ENCODE measurements at places on chromosomes 7 and 10. TPM values are rescaled to one million over a fixed set of nuclear protein-coding genes. Genes with fewer than 3 reads are reported as not detected.
A peak's percentile ranks its signal among the peaks of the same experiment; 100 is the strongest.

GRCh38 chr7:101680406-101681145 lies 51.5 kb upstream of the MYL10 start:
- no peak for DNase-seq
- H3K4me1 ChIP-seq = no peaks in the 10 kb centered on the region
- H3K27me3 ChIP-seq = peaks cover 2% of the 10 kb centered on the region
- no peak overlapping the region for H3K4me3 ChIP-seq

GRCh38 chr7:69426705-69427104 lies 171.6 kb upstream of the AUTS2 start:
- no peaks in the 10 kb centered on the region for H3K36me3 ChIP-seq
- H3K27me3 ChIP-seq = peaks cover 2% of the 10 kb centered on the region
- peaks cover 10% of the 10 kb centered on the region for H3K4me1 ChIP-seq
- H3K27ac ChIP-seq = no peak overlapping the region

GRCh38 chr7:32147546-32148268 lies 77.5 kb upstream of the PDE1C start:
- no peaks in the 10 kb centered on the region for H3K4me1 ChIP-seq
- H3K4me3 ChIP-seq = no peak overlapping the region
- H3K27me3 ChIP-seq = peaks cover 6% of the 10 kb centered on the region

GRCh38 chr7:26987338-26987737 lies 108.5 kb downstream of the HOXA1 start:
- H3K4me1 ChIP-seq = no peaks in the 10 kb centered on the region
- H3K4me3 ChIP-seq = no peak overlapping the region
- H3K36me3 ChIP-seq = no peaks in the 10 kb centered on the region
- H3K27me3 ChIP-seq = no peaks in the 10 kb centered on the region
- no peak overlapping the region for H3K27ac ChIP-seq
- no peak for DNase-seq

Gene SCIN
- not detected for total RNA-seq

Gene PIP
- total RNA-seq = not detected

GRCh38 chr7:139047970-139048369 lies 12.1 kb upstream of the ZC3HAV1L start:
- H3K36me3 ChIP-seq = peaks cover 7% of the 10 kb centered on the region
- DNase-seq = no peak
- H3K27ac ChIP-seq = no peak overlapping the region

DNA sequence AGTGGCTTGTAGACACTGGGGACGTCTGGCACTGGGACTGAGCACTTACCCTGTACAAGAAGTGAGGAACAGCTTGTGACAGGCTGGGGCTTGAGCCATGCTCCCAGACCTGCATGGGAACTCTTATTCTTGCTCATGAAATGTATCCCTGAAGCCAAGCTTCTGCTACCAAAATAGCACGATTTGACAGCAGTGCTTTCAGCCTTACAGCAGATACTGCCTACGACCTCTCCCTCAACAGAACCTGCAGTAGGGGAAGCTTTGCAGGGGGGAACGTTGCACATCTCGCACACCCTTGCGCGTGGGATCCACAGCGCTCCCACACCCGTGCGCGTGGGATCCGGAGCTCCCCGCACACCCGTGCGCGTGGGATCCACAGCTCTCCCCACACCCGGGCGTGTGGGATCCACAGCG lies 88.0 kb downstream of the CREM start:
- H3K36me3 ChIP-seq = no peaks in the 10 kb centered on the region
- H3K4me1 ChIP-seq = peaks cover 32% of the 10 kb centered on the region
- H3K27ac ChIP-seq = no peak overlapping the region
- no peak for DNase-seq
- H3K4me3 ChIP-seq = no peak overlapping the region

DNA sequence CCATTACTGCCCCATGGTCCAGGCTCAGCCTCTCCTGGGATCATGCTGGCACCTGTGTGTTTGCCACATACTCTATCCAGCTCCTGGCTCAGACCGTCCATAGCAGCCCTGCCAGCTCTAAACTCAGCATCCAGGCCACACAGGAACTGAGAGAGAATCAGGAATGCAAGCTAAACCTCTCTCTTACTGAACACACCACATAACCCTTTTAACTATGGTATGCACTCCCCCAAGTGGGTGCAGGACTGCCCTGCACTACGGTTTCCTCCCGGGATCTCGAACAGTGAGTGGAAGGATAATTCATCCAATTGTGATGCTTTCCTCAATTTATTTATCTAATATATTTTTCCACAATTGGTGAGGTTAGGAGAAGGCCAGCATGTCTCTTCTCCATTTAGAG lies 17.1 kb upstream of the ZNF800 start:
- no peak overlapping the region for H3K4me3 ChIP-seq
- H3K27ac ChIP-seq = no peak overlapping the region
- no peaks in the 10 kb centered on the region for H3K36me3 ChIP-seq
- no peaks in the 10 kb centered on the region for H3K4me1 ChIP-seq

- no peak for DNase-seq
- no peak overlapping the region for H3K4me3 ChIP-seq
- no peaks in the 10 kb centered on the region for H3K27me3 ChIP-seq
- peaks cover 32% of the 10 kb centered on the region for H3K4me1 ChIP-seq
- peaks cover 14% of the 10 kb centered on the region for H3K36me3 ChIP-seq
- H3K27ac ChIP-seq = no peak overlapping the region
These were observed 688.5 kb downstream of the PARD3 start for GRCh38 chr10:34126371-34127151.

DNA sequence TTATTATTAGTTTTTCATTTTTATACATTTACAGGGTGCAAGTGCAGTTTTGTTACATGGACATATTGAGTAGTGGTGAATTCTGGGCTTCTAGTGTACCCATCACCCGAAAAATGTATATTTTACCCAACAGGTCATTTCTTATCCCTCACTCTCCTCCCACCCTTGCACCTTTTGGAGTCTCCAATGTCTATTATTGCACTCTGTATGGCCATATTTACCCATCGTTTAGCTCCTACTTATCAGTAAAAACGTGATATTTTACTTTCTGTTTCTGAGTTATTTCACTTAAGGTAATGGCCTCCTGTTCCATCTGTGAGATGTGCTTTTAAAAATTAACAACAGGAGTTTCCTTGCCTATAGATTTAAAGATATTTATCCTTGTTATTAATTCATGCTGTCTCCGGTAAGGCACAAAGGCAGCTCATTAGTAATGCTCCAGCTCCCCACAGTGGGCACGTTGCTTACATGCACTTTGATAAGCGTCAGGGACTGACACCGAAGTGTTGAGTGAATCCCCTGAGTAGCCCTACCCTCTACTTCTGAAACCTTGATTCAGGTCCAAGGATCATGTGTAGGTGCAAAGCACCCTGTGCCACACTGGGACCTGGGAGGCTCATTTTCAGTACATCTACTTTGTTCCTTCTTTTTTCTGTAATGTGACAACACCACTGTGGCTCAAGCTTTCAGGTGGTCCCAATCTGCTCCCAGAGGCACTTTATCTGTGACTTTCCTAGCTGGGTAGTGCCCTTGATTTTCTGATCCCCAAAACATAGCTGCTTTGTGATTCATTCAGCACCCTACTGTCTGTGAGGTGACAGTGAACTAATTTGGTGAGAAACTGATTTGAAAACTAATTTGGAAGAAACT lies 27.3 kb downstream of the HYAL4 start:
- no peak overlapping the region for H3K4me3 ChIP-seq
- no peaks in the 10 kb centered on the region for H3K27me3 ChIP-seq
- peak; percentile 35 for DNase-seq

- no peak for DNase-seq
- H3K27ac ChIP-seq = peak overlapping the region; percentile 7
- H3K36me3 ChIP-seq = peaks cover 4% of the 10 kb centered on the region
- H3K4me1 ChIP-seq = no peaks in the 10 kb centered on the region
- H3K4me3 ChIP-seq = no peak overlapping the region
These were observed 5.2 kb upstream of the SMKR1 start for GRCh38 chr7:129497156-129497555.

DNA sequence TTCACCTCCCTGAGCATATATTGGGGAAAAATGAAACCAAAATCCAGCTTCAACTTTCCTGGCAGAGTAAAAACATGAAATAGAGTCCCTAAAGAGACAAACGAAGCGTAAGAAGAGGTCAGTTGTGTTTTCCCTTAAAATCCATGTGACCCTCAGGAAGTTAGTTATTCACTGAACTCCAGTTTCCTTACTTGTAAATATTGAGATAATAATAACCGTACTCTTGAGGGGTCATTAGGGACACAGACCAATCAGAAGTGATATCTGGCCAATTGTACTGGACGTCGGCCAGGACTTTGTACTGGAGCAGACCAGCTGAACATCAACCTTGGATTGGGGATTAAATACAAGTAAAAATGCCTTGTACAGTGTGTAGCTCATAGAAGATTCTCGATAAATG lies 167.0 kb downstream of the GATA3 start:
- H3K27me3 ChIP-seq = peaks cover 12% of the 10 kb centered on the region
- H3K36me3 ChIP-seq = no peaks in the 10 kb centered on the region
- H3K4me3 ChIP-seq = no peak overlapping the region
- H3K27ac ChIP-seq = no peak overlapping the region

GRCh38 chr10:79020015-79020491 lies 48.7 kb upstream of the ZMIZ1 start:
- H3K27me3 ChIP-seq = no peaks in the 10 kb centered on the region
- H3K4me1 ChIP-seq = peaks cover 35% of the 10 kb centered on the region
- no peak overlapping the region for H3K27ac ChIP-seq
- DNase-seq = no peak
- no peak overlapping the region for H3K4me3 ChIP-seq
- no peaks in the 10 kb centered on the region for H3K36me3 ChIP-seq

Gene ZNF804B
- total RNA-seq = not detected

Gene HGF
- 0.05 TPM for total RNA-seq

GRCh38 chr7:24227068-24227467 lies 56.9 kb upstream of the NPY start:
- no peaks in the 10 kb centered on the region for H3K4me1 ChIP-seq
- H3K27ac ChIP-seq = no peak overlapping the region
- no peak overlapping the region for H3K4me3 ChIP-seq
- no peaks in the 10 kb centered on the region for H3K27me3 ChIP-seq
- H3K36me3 ChIP-seq = no peaks in the 10 kb centered on the region
